ENCODE measurements at places on chromosomes 5 and 9.

- peak; percentile 50 for DNase-seq
Observed at GRCh38 chr9:134378901-134379338, 52.7 kb downstream of the RXRA start.

GRCh38 chr9:136759436-136760325, 1.6 kb upstream of the LCN8 start:
- DNase-seq, result no peak

GRCh38 chr5:128241051-128241695, 157.6 kb downstream of the SLC12A2 start:
- DNase-seq, result peak; percentile 71

DNA sequence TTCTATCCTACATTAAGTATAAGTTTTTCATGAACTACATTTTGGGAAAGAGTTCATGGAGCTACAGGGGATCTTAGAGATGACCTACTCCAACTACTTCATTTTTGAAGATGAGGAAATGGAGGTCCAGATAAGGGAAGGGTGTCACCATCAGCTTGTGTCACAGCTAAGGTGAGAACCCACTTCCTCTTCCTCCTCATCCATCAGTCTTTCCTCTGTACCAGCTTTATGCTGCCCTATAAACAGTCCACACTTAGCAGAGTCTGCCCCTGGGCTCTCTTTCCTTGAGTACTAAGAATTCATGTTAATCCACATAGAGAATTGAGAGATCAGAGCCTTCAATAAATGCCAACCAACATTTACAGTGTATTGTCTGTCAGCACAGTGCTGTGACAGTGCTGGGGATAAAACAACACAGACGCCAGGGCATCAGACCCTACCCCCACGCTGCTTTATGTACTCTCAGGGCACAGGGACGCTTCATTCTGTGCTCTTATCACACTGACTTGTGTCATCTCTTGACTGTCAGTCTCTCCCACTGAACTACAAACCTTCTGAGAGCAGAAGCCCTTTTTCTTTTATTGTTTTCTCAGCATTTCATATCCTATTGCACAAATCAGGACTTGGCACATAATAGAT, 22.1 kb downstream of the ADRB2 start:
- no peak for DNase-seq

DNA sequence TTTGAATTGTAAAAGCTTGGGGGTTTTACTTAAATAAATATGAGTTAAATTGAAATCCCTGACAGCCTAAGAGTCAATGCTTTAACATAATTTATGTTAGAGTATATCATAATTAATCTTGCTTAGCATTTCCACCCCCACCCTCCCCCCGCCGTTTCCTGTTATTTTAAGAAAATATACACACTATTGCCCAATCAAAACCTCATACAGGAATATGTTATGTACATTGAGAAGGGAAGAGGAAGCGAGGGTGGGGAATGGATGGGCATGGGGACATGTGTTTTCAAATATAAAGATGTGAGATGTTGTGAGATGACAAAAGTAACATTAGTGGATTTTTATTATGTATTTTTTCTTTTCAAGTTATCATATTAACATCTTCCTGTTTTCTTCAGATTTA, 561.1 kb upstream of the MEF2C start:
- DNase-seq, result no peak

DNA sequence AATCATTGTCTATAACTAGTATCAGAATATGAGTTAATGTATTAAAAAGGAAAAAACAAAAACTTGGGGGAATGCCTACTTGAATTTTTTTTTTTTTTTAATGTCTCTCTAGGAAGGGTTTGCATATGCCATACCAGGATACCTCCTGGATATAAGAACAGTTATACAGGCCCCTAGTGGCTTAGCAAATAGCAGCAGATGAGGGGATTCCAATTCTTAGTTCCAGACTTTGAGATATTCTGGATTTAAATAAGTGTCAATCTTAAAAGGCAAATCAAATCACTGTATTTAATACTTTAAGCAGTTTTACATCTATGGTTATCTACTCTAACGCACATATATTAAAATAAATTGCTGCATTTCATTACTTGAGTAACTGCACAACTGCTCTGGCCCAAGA, 1055.5 kb upstream of the DMAC1 start:
- peak; percentile 60 for DNase-seq

- peak; percentile 48 for DNase-seq
Observed at GRCh38 chr5:56060276-56061110, 65.7 kb upstream of the IL6ST start.

- no peak for DNase-seq
Observed at GRCh38 chr5:135589152-135589551, 10.4 kb upstream of the CXCL14 start.

GRCh38 chr5:146137967-146138403, 32.6 kb upstream of the PLAC8L1 start:
- peak; percentile 6 for DNase-seq

DNA sequence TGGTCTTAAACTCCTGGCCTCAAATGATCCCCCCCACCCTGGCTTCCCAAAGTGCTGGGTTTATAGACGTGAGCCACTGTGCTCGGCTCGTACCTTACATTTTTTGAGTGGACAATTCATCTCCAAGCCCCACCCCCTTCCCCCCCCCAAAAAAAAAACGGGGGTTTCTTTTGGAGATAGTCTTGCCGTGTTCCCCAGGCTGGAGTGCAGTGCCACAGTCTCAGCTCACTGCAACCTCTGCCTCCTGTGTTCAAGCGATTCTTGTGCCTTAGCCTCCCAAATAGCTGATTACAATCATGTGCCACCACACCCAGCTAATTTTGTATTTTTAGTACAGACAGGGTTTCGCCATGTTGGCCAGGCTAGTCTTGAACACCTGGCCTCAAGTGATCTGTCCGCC, 31.3 kb downstream of the ANKHD1 start:
- DNase-seq, result no peak

- DNase-seq, result no peak
Observed at GRCh38 chr9:104927216-104927911, 591 bp downstream of the ABCA1 start.

GRCh38 chr5:35665096-35665495, 47.4 kb downstream of the SPEF2 start:
- no peak for DNase-seq

DNA sequence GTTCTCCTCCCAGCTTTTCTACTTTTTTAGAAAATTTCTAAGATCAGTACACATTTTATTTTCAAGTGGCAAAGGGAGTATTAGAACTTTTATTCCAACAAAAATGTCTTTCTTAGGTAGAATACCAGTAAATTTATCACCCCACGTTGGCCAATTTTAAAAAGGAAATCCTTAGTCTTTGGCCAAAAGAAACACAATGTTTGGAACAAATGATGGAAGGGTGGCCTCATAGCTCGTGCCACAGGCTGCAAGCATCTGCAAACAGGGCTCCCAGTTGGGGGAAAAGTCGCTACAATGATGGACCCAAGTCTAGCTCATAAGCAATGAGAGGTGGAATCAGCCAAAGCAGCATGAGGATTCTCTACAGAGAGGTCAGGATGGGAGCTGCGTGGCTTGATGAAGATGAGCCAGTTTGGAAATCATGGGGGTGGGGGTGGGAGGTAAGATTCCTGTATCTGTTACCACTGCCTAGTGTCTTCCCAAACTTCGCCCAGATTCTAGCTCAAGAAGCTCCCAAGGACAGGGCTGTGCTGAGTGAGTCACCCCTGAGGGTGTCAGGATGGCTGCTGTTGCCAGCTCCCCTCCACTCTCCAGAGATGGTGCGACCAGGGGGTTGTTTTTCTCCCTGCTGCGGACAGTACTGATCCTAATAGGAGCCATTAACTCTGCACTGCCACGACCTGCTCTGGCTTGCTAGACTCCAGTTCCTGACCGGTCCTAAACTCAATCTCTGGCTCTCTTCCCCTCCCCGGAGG, 75.6 kb downstream of the DCP2 start:
- no peak for DNase-seq

GRCh38 chr5:139164020-139164419, 34.1 kb downstream of the SIL1 start:
- no peak for DNase-seq

All from fibroblast of upper back skin (primary cell).